ENCODE measurements at places on chromosomes 3 and 15. TPM values are rescaled to one million over a fixed set of nuclear protein-coding genes. Genes with fewer than 3 reads are reported as not detected.

DNA sequence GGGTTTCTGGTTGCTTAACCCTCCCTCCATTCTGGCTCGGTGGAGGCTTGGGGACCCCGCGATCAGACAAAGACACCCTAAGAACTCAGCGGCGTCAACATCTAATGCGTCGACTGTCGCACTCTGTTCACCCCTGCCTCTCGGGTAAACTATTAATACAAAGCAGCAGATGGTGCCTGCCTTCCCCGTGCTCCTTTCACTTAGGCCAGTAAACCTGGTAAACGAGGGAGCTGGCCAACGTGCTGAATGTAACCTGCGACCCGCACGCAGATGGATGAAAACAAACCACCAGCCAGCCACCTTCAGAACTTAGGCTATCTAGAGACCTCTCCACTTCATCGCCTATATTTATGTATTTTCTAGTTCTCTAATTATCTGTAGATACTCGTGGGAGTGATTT is 848 bp upstream of the CADPS start:
- peak; percentile 28 for DNase-seq
- H3K36me3 ChIP-seq, result no peaks in the 10 kb centered on the region
- H3K4me1 ChIP-seq, result peaks cover 14% of the 10 kb centered on the region
- H3K27me3 ChIP-seq, result peaks cover 18% of the 10 kb centered on the region

The SPINT1 gene
- total RNA-seq, result 134 TPM

DNA sequence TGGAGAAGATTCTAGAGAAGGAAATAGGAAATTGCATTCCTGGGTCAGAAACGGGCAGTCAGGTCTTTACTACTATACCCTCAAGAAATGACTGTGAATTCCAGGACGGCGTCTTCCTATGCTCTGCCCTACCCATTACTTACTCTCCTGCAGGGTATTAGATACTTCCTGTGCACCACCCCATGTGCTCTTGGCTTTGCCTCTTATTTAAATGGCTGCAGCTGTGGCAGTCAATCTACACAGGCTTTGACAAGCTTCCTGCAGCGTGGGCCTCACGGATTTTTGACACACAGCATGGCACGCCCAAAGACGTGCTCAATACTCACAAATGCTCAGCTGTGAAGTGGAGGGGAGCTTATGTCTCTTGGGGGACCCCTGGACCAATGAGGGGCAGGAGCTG is 206.1 kb downstream of the SV2B start:
- H3K27me3 ChIP-seq, result no peaks in the 10 kb centered on the region
- no peak overlapping the region for H3K27ac ChIP-seq
- no peak for DNase-seq
- no peak overlapping the region for H3K4me3 ChIP-seq
- no peaks in the 10 kb centered on the region for H3K36me3 ChIP-seq
- peaks cover 3% of the 10 kb centered on the region for H3K4me1 ChIP-seq

DNA sequence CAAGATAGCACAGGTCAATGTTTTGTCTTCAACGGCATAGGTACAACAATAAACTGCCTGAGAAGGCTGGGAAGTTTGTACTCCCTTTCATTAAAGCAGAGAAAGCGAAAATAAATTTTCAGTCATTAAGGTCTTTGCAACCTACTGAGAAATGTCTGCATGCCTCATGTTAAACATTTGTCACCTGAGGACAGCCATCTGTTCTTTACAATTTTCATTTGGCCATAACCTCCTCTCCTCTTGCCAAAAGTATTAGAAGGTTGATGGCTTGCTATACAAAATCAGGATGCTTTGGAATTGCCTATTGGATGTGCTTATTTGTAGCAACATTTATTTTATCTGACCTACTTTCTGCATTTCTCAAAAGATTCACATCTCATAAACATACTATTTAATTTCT is 122.7 kb downstream of the GOLIM4 start:
- no peak for DNase-seq
- no peak overlapping the region for H3K27ac ChIP-seq
- no peaks in the 10 kb centered on the region for H3K4me1 ChIP-seq
- H3K4me3 ChIP-seq, result no peak overlapping the region
- H3K27me3 ChIP-seq, result no peaks in the 10 kb centered on the region

DNA sequence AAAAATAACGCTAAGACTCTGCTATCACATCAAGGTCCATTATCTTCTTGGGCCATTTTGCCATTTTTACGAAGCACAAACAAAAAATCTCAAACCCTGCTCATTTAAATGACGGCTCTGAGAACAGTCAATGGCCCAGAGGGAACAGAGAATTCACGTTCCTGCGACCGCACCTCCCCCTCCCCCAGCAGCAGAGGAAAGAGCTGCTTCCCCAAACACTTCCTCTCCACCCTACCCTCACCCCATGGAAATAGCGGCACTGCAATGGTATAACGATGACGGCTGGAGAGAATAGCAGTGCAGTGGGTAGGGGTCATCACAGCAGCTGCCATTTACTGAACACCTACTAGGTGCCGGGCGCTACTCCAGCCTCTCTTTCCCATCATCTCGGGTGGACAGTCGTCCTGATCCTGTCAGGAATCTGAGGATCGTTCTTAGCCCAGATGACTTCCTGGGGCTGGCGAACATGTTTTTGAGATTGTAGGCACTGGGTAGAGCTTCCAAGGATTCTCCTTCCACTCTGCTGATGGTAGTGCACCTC is 113.3 kb downstream of the IQSEC1 start:
- no peak overlapping the region for H3K4me3 ChIP-seq
- DNase-seq, result no peak
- peaks cover 85% of the 10 kb centered on the region for H3K4me1 ChIP-seq

The HHLA2 gene
- 6.3 TPM for total RNA-seq

The GAP43 gene
- total RNA-seq, result not detected

The TNFSF10 gene
- total RNA-seq, result 67.4 TPM

The TMIE gene
- total RNA-seq, result 0.49 TPM

- DNase-seq, result no peak
- no peak overlapping the region for H3K4me3 ChIP-seq
- no peaks in the 10 kb centered on the region for H3K4me1 ChIP-seq
- no peaks in the 10 kb centered on the region for H3K36me3 ChIP-seq
Measured at GRCh38 chr3:123319760-123320159, 118.0 kb downstream of the SEC22A start.

- no peak overlapping the region for H3K4me3 ChIP-seq
- H3K27ac ChIP-seq, result peak overlapping the region; percentile 80
- H3K27me3 ChIP-seq, result no peaks in the 10 kb centered on the region
- no peaks in the 10 kb centered on the region for H3K36me3 ChIP-seq
- no peak for DNase-seq
Measured at GRCh38 chr15:40787344-40787841, 17.6 kb downstream of the C15orf62 start.

The RFTN1 gene
- total RNA-seq, result 74.6 TPM

DNA sequence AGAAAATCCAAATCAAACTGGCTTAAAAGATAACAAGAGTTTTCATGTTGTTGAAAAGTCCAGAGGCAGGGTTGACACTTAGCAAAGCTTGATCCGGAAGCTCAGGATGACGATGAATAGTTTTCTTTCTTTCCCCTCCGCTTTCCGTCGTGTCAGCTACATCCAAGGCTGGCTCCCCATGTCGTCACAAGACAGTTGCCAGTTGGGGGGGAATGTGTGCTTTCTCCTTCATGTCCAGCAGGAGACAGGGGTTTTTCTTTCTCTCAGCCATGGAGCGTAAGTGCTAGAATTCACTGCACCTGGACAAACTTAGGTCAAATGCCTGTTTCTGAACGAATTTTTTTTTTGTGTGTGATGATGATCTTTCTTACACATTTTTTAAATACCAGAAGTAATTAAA is 273.8 kb upstream of the RGMA start:
- no peaks in the 10 kb centered on the region for H3K27me3 ChIP-seq
- no peak for DNase-seq
- H3K4me1 ChIP-seq, result no peaks in the 10 kb centered on the region
- no peak overlapping the region for H3K27ac ChIP-seq
- H3K4me3 ChIP-seq, result no peak overlapping the region

The RLBP1 gene
- not detected for total RNA-seq

DNA sequence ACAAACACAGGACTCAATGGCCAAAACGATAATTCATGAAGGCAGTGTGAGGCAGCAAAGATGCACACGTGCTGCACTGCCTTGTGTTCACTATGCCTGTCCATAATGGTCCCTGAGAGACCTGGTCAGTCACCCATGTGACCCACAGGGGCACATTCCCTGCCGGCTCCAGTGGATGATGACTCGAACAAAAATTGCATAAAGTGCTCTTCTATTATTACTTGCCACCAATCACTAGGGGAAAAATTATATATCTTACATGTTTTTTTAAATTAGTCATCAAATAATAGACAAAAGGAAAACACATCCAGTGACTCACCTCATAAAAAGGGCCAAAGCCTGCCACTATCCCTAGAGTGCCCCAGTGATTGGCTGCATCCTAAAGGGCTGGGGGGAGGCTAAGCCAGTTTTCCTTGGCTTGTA is 47.5 kb downstream of the UBP1 start:
- no peaks in the 10 kb centered on the region for H3K27me3 ChIP-seq
- H3K4me1 ChIP-seq, result no peaks in the 10 kb centered on the region
- no peak overlapping the region for H3K27ac ChIP-seq
- no peak for DNase-seq

DNA sequence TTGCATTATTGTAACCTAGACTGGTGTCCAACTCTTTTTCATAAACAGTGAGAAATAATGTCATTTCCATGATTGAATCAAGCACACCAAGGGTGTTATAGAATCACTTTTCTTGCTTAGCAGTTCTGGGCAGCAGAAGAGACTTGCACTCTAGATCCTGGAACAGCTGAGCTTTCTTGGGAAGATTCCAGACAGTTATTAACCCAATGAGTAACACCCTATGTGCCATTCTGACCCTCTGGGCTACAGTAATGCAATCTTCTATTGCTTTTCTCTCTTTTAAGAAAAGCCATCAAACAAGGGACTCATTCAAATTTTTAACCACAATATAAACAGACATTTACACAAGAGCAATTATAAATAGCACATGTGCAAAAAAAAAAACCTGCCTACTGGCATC is 39.3 kb upstream of the USP3 start:
- no peak overlapping the region for H3K4me3 ChIP-seq
- H3K27ac ChIP-seq, result no peak overlapping the region
- DNase-seq, result no peak
- H3K4me1 ChIP-seq, result peaks cover 16% of the 10 kb centered on the region
- no peaks in the 10 kb centered on the region for H3K27me3 ChIP-seq
- H3K36me3 ChIP-seq, result no peaks in the 10 kb centered on the region

DNA sequence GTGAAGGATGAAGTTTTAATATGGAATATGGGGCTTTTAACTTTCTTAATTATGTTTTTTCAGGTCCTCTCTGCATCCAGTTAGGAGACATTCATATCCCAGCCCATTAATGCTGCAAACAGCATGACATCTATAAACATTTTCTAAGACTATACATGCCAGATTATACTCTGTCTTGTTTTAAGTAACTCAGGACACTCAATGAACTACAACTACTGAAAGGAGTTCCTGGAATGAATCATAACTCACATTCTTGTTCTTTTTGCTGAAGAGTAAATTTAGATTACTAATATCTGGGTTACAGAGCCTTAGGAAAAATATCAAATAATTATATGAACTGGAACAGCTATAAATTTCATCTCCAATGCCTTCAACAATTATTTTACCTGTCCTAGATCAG is 167.4 kb downstream of the STAG1 start:
- H3K36me3 ChIP-seq, result no peaks in the 10 kb centered on the region
- no peaks in the 10 kb centered on the region for H3K27me3 ChIP-seq
- no peak for DNase-seq
- no peak overlapping the region for H3K4me3 ChIP-seq

- H3K27ac ChIP-seq, result no peak overlapping the region
- DNase-seq, result no peak
- peaks cover 17% of the 10 kb centered on the region for H3K4me1 ChIP-seq
Measured at GRCh38 chr15:72037321-72037720, 80.6 kb downstream of the MYO9A start.

The FBN1 gene
- total RNA-seq, result 79.5 TPM

DNA sequence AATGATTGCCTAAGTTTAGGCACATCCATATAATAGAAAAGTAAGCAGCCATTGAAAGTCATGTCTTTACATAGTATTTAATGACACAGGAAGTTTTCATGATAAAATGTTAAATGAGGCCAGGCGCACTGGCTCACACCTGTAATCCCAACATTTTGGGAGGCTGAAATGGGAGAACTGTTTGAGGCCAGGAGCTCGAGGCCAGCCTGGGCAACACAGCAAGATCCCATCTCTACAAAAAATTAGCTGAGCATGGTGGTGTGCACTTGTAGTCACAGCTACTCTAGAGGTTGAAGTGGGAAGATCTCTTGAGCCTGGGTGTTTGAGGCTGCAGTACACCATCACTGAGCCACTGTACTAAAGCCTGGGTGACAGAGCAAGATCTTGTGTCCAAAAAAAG is 59.4 kb downstream of the SETMAR start:
- H3K36me3 ChIP-seq, result peaks cover 6% of the 10 kb centered on the region
- no peaks in the 10 kb centered on the region for H3K4me1 ChIP-seq
- H3K27me3 ChIP-seq, result no peaks in the 10 kb centered on the region
- no peak for DNase-seq

- no peak overlapping the region for H3K27ac ChIP-seq
- H3K27me3 ChIP-seq, result no peaks in the 10 kb centered on the region
- H3K36me3 ChIP-seq, result no peaks in the 10 kb centered on the region
- DNase-seq, result no peak
Measured at GRCh38 chr3:71776538-71776937, 8.4 kb downstream of the PROK2 start.

GRCh38 chr3:43423142-43423541 is 136.8 kb downstream of the SNRK start:
- no peaks in the 10 kb centered on the region for H3K27me3 ChIP-seq
- H3K4me1 ChIP-seq, result no peaks in the 10 kb centered on the region
- no peak overlapping the region for H3K4me3 ChIP-seq

DNA sequence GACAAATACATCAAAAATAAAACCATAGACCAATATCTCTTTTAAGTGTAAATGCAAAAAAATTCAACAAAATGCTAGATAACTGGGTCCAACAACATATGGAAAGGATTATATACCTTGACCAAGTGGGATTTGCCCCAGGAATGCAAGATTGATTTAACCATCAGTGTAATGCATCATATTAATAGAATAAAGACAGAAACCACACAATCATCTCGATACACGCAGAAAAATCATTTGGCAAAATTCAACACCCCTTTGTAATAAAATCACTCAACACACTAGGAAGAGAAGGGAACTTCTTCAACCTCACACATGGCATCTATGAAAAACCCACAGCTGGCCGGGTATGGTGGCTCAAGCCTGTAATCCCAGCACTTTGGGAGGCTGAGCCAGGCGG is 19.5 kb downstream of the GREM1 start:
- no peak overlapping the region for H3K4me3 ChIP-seq
- H3K27ac ChIP-seq, result no peak overlapping the region
- H3K36me3 ChIP-seq, result no peaks in the 10 kb centered on the region
- H3K27me3 ChIP-seq, result no peaks in the 10 kb centered on the region
- DNase-seq, result no peak

DNA sequence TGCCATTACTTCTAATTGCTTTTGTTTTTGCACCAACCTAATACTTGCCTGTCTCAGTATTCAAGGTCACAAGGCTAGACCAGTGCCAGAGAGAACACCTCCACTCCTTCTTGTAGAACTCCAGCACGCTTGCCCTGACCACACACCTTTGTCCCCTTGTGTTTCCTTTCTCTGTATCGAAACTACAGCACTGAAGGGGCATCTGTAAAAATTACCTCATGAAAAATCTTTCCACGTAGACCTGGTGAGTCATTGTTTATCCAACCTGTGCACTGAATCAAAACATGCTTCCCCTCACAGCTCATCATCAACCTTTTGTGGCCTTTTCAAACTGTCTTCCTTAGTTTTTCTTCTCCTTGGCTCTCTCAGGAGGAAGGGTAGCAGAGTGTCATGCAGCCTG is 259.5 kb downstream of the THRB start:
- H3K4me3 ChIP-seq, result no peak overlapping the region
- H3K4me1 ChIP-seq, result no peaks in the 10 kb centered on the region
- no peak overlapping the region for H3K27ac ChIP-seq
- no peaks in the 10 kb centered on the region for H3K36me3 ChIP-seq

Measured in upper lobe of left lung (tissue), 6 donors.